Neural crest cell (in vitro differentiated cells): ENCODE measurements at places on chromosomes 12 and 14.

DNA sequence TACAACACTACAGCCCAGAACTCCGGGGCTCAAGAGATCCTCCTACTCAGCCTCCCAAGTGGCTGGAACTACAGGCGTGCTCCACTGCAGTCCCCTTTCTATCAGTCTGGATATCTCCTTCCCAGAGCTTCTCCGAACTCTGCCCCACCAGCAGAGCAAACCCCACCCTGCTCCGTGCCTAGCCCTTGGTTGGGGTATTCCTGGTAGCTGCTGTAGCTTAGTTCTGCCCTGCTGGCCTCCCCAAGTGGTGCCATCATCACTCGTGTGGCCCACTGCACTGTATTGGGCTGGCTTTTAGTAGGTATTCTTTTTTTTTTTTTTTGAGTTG is 9.5 kb downstream of the HSP90AA1 start:
- DNase-seq: no peak
- no peak overlapping the region for H3K27ac ChIP-seq
- H3K36me3 ChIP-seq: peaks cover 39% of the 10 kb centered on the region
- H3K27me3 ChIP-seq: no peaks in the 10 kb centered on the region
- H3K4me3 ChIP-seq: no peak overlapping the region

GRCh38 chr12:123237646-123238329 is 4.6 kb downstream of the MTRFR start:
- H3K4me1 ChIP-seq: peaks cover 26% of the 10 kb centered on the region
- DNase-seq: peak; percentile 49
- peak overlapping the region; percentile 73 for H3K4me3 ChIP-seq
- H3K27me3 ChIP-seq: no peaks in the 10 kb centered on the region
- H3K36me3 ChIP-seq: peaks cover 7% of the 10 kb centered on the region

- peaks cover 3% of the 10 kb centered on the region for H3K36me3 ChIP-seq
- peaks cover 38% of the 10 kb centered on the region for H3K4me1 ChIP-seq
- DNase-seq: peak; percentile 40
Measured at GRCh38 chr12:106841510-106842302, 67.2 kb downstream of the RIC8B start.

GRCh38 chr12:47808574-47809365 is 10.9 kb downstream of the HDAC7 start:
- no peaks in the 10 kb centered on the region for H3K27me3 ChIP-seq
- peaks cover 68% of the 10 kb centered on the region for H3K4me1 ChIP-seq
- DNase-seq: no peak
- H3K4me3 ChIP-seq: peak overlapping the region; percentile 15
- H3K36me3 ChIP-seq: no peaks in the 10 kb centered on the region

GRCh38 chr14:32897698-32898064 is 41.0 kb upstream of the NPAS3 start:
- H3K27ac ChIP-seq: no peak overlapping the region
- H3K4me3 ChIP-seq: no peak overlapping the region
- no peaks in the 10 kb centered on the region for H3K36me3 ChIP-seq
- DNase-seq: no peak
- no peaks in the 10 kb centered on the region for H3K27me3 ChIP-seq
- peaks cover 11% of the 10 kb centered on the region for H3K4me1 ChIP-seq

DNA sequence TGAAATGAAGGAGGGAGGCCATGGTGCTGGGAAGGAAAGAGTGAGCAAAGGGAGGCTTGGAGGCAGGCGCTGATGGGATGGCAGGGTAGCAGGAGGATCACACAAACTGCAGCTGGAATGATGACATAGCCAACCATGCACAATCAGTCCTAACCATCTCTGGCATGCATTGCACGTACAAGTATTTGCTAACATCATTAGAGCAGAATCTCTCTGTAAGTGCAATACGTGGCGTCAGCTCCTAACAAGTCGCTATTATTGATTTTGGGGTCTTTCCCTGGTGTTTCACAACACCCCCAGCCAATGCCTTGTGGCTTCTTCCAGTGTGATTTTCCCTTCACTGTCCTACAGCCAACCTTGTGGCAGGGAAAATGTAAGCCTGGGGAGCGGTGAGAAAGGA is 18.5 kb downstream of the BDKRB1 start:
- peaks cover 6% of the 10 kb centered on the region for H3K4me1 ChIP-seq
- DNase-seq: no peak
- peaks cover 5% of the 10 kb centered on the region for H3K36me3 ChIP-seq
- no peaks in the 10 kb centered on the region for H3K27me3 ChIP-seq
- no peak overlapping the region for H3K27ac ChIP-seq
- H3K4me3 ChIP-seq: no peak overlapping the region
